ENCODE measurements at places on chromosomes 11 and 22.
A peak's percentile ranks its signal among the peaks of the same experiment; 100 is the strongest.

DNA sequence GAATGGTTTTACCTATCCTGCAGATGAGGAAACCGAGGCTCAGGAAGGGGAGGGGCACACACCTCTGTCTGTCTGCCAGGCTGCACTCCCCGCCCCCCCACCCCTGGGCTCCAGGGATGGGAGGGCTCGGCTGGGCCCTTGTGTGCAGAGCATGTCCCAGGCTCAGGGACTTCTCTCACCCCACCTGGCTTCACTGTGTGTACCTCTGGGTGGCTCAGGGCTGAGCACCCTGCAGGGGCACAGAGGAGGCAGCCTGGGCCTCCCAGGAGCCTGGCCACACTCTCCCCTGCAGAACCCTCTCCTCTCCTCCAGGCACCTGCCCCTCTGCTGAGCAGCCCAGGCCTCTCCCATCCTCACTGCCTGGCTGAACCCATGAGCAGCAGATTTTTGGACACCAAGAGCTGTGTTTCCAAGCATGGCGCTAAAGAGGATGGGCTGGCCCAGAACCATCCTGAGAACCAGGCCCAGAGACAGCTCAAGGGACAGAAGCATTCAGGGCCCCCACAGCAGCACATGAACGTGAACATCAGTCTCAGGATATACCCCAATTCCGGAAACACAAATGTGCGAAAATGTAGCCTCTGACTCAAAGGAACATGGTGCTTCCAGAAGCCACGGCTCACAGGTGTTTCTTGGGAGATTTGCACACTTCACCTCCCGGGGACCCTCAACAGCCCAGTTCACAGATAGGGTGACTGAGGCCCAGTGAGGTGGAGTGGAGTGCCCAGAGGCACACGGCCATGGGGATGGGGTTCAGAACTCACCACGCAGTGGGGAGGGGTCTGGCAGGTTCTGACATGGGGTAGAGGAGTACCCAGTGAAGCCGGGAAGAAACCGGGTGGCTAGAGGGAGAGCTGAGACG is 10.5 kb downstream of the EMID1 start:
- no peak for DNase-seq

DNA sequence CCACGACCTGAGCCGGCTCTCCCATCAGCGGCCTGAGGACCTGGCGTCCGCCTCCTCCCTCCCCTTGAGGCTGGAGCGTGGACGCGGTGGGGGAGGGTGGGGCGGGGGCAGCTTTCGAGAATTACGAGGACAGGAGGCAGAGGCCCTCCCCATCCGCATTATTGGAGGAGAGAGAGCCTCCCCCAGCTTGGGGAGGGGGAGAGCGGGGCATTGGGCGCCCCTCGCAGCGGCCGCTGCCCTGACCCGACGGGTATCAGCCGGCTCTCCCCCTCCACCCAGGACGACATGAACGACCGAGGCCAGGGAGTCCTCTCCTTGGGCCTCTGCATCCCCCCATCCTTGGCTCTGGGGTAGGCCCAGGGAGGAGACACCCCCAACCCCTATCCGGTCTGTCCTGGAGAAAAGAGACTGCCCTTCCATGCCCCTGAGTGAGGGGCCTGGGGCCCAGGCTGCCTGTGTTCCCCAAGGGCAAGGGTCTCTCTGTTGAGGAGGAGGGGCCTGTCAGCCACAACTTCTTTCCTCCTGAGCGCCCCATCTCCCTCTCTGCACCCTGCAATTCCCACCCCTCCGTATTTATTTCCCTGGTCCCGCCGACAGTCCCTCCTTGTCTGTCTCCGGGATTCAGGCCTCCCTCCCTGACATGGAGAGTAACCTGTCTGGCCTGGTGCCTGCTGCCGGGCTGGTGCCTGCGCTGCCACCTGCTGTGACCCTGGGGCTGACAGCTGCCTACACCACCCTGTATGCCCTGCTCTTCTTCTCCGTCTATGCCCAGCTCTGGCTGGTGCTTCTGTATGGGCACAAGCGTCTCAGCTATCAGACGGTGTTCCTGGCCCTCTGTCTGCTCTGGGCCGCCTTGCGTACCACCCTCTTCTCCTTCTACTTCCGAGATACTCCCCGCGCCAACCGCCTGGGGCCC is 495 bp downstream of the GPR137 start:
- peak; percentile 16 for DNase-seq

GRCh38 chr11:83571302-83571701 is 285.1 kb upstream of the CCDC90B start:
- no peak for DNase-seq

GRCh38 chr11:83956119-83956697 is 670.0 kb upstream of the CCDC90B start:
- DNase-seq = no peak

- DNase-seq = no peak
Measured at GRCh38 chr22:30832407-30832987, 136.1 kb downstream of the MORC2 start.

- DNase-seq = no peak
Measured at GRCh38 chr11:75387736-75388294, 11.5 kb upstream of the RPS3 start.

DNA sequence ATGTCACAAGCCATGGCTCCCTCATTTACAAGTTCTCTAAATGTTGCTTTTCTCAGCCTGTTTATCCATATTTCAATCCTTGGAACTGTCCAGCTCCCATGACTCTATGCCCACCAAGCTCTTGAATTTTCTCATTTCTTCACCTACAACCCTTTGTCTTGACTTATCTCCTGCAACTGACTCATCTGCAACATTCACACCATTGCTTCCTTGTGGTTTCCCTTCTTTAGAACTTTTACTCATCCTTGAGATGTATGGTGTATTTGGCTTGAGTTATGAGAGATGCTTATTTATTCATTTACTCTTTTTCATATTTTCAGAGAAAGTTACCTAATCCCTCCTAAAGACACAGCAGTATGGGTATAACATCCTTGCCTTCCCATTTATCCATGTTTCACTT is 18.8 kb downstream of the TRIM34 start:
- no peak for DNase-seq

GRCh38 chr11:64670975-64671374 is 52.0 kb downstream of the NRXN2 start:
- no peak for DNase-seq

- DNase-seq = no peak
Measured at GRCh38 chr11:101867951-101868350, 46.9 kb upstream of the CEP126 start.

- no peak for DNase-seq
Measured at GRCh38 chr22:19271856-19272535, 19.5 kb downstream of the CLTCL1 start.

DNA sequence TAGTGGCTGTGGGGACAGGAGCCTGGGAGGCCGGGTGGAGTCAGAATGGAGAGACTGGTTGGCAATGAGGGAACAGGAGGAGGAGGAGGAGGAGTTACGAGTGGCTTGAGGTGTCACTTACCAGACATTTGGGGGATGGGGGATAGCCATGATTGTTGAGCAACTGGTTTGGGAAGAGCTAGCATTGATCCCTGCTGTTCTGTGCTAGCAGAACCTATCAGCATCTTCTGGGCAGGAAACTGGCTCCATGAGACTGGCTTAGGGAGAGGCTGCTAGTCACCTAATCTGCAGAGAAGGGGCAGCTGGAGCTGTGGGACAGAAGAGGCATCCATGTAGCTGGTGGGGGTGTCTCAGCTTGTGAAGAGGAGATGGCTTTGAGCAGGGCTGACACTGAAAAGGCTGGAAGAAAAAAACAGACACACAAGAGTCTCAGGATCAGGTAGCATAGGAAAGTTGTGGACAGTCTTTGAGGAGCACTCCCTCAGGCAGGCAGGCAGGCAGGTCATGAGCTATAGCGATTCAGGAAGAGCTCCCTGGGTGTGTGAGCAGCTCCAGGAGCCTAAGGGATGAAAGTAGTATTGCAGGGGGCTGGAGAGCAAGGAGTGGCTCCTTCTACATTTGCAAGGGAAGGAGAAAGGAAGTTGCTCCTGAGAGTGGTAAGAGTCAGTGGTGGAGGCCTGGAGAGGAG is 22.3 kb downstream of the PIK3IP1 start:
- no peak for DNase-seq

DNA sequence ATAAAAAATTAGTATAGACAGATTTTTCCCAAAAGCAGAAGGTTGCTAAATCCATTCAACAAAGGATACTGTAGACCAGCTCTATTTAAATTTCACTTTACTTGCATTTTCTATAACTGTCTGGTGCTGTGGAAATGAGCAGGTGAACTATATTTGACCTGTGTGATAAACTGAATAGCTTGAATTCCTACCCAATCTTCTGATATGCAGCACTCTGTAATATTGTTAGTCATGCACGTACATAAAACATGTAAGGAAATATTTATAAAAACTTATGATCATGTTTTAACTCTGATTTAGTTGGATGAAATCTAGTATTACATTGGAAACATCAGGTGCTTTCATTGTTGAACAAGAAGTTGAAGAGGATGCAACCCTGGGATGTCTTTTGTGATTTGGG is 213.6 kb downstream of the DBX1 start:
- no peak for DNase-seq

- DNase-seq = no peak
Measured at GRCh38 chr11:22346282-22346681, 8.1 kb downstream of the SLC17A6 start.

DNA sequence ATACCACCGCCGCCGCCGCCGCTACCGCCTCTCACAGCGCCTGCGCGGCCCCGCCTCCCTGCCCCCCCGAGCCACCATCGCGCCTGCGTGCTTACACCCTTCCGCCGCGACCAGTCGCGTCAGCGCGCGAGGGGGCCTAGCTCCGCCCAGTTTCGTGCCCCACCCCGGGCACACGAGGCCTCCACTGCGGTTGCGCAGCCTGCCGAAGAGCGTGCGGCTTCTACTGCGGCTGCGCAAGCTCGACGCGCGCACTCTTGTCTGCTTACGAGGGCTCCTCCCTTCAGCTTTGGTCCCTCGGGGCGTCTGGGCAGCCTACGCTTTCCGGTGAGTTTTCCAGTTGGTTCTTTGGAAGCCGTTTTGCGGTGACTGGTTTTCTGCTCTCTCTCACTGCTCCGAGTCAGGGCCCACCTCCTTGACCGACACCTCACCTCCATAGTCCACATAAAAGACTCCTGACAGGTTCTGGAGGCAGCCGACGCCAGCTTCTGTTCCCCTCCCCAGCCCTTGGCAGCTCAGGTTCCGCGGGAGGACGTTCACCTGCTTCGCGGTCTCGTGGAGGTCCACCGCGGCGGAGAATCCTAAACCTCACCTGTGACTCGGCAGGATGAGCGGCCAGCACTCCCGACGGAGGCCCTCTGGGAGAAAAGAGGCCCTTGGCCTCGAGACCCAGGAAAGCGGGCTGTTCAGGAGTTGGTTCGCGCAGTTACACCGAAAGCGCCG is at the start of gene PITPNB:
PITPNB (minus strand) TSS at position 35 of the 720 bp plus-strand sequence. CDS start 65 bp downstream, outside the sequence.
- peak; percentile 98 for DNase-seq

DNA sequence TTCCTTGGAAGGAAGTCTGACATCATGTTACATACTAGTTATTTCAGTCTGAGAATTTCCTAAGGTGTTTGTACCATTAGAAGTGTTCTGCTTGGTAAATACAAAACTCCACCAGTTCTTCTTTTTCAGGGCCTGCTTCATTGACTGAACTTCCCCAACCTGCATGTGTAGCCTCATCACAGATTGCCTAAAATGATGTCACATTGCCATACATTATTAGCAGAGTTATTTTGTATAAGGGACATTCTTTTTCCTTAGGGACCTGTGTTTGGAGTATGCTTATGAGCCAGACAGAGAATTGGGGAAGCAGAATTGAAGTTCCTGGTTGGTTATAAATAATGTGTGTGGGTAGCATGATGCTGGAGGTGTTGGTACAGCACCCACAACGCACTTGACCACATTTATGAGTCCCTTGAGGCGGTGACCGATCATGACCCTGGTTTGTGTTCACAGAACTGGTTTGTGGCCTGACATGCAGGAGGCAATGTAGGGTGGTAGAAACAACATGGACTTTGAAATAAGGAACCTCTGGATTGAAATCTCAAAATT is 16.4 kb upstream of the MMP7 start:
- peak; percentile 67 for DNase-seq

- DNase-seq = no peak
Measured at GRCh38 chr22:17802822-17803221, 28.6 kb upstream of the BID start.

GRCh38 chr22:38082986-38083710 is 836 bp downstream of the SLC16A8 start:
- no peak for DNase-seq

- no peak for DNase-seq
Measured at GRCh38 chr11:43035086-43035485, 276.7 kb upstream of the API5 start.

DNA sequence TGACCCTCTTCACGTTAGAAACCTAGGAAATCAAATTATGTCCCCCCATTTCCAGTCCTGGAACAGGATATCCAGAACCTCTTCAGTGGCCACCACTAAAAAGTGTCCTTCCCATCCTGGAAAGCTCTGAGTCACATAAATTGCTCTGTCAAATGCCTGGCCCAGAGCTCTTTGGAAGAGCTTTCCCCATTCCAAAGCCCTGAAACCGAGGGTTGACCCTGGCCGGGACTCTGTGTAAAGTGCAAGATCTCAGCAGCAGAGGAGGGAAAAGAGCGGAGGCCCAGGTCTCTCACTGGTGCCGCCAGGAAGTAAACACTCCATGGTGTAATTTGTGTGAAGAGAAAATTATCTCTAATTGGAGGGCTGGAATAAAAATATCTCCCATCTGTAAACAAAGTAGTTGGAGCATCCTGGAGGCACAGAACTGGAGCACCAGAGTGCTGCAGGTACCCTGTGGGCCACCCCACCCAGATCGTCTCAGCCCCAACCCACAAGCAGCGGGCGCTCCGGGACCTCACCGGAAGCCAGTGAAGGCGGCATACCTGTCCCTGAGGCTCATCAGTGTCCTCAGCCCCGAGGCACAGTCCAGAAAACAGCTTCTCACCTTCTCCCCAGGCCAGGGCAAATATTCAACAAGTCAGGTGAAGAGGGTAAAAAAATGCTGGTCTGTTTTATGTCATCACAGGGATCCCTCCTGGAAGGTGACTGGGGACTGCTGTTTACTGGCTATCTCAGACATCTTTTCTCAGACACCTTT is 4.7 kb upstream of the JAM3 start:
- no peak for DNase-seq

- no peak for DNase-seq
Measured at GRCh38 chr11:130431801-130432200, 3.4 kb upstream of the ADAMTS8 start.

- no peak for DNase-seq
Measured at GRCh38 chr11:17653611-17654010, 65.8 kb upstream of the MYOD1 start.

GRCh38 chr22:47333625-47334024 is 571.2 kb downstream of the TBC1D22A start:
- no peak for DNase-seq

DNA sequence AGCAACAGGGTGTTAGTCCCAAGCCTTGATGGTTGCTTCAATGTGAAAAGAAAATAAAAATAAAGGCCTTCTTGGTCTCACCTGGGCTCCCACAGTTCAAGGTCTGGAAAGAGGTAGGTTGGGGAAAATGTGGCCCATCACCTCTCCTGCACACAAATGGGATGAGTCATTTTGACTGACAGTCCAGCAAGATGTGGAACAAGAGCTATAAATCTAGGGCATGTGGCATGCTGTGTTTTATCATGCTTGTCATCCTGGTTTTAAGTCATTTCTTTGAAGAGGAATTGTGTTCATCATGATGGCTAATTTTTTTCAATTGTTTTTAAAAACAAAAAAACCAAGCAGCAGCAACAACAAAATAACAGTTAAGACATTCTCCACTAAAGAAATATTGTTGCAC is 503.7 kb downstream of the NTM start:
- DNase-seq = no peak

- DNase-seq = no peak
Measured at GRCh38 chr11:95698676-95699557, 90.7 kb downstream of the FAM76B start.

Data from CD4-positive, alpha-beta T cell treated with Interferon gamma for 1 hour (primary cell).